ENCODE measurements at places on chromosomes 6 and 20.

DNA sequence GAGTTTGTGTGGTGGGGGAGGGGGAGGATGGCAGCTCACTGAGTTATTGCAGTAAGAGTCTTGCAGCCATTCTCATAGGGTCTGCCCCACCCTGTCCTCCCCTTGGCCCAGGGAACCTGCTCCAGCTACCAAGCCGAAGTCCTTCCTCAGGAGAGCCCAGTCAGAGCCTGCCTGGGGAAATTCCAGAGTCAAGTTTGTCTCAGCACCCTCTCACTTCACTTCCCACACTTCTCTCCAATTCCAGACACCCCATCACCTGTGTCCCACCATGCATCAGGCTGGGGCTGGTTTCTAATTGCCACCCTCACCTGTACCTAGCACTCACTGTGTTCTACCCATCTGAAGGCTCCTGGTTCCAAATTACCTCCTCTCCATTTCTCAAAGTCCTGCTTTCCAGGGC is 10.3 kb upstream of the SLC22A16 start:
- no peak for DNase-seq

DNA sequence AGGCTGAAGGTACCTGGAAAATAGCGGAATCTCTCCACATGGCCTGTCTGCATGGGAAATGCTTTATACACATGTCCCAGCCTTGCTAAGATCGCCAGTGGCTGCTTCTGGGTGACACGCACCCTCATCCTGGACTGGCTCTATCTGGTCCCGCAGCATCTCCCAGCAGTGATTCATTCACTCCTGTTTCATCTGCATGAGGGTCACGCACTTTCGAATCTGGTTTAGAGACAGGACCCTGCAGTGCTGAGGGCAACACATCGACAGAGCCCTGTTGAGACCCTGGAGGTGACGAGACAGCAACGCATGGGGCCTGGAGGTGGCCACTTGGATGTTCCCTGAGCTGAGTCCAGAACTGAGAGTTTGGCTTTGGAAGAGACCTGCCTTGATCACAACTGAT is 136.5 kb downstream of the SMOC2 start:
- no peak for DNase-seq

- DNase-seq = no peak
These were observed 203.1 kb downstream of the TSHZ2 start for GRCh38 chr20:53175135-53175780.

- no peak for DNase-seq
These were observed 57.7 kb downstream of the NFATC2 start for GRCh38 chr20:51484831-51485230.

GRCh38 chr6:33008944-33009861 is at the start of gene HLA-DOA:
Gene HLA-DOA, minus strand, starts transcription at chr6:33009591.
- DNase-seq = no peak

DNA sequence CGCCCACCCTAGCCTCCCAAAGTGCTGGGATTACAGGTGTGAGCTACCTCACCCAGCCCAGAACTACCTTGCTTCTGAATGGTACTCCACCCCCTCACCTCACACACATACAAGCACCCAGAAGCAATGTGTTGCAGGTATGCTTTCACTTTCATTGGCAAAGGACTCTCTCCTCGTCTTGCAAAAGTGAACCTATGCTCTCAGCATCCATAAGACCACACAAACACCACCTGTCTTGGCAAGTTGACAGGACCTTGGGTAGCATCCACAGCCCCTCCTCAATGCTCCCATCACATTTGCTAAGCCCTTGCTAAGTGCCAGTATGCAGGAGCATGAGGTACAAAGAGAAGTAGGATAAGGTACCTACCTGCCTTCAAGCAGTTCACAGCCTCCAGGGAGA is 3.7 kb downstream of the KIF13A start:
- no peak for DNase-seq

DNA sequence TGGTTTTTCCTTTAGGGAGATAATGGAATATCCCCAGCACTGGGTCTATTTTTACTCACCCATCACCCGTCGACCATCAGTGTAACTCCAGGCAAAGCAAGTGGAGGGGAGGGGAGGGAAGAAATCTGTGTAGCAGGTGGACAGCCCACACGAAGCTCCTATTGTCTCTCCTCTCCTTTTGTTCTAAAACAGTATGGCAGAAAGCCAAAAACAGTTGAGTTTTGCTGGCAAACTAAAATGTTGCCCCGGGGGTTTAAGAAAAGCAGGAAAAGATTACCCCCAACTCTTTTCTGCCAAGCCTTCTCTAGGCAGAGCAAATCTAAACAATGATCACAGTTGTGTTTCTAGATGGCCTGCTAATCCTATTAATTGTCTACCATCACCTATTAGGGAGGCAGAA is 89.7 kb downstream of the PREP start:
- DNase-seq = no peak

DNA sequence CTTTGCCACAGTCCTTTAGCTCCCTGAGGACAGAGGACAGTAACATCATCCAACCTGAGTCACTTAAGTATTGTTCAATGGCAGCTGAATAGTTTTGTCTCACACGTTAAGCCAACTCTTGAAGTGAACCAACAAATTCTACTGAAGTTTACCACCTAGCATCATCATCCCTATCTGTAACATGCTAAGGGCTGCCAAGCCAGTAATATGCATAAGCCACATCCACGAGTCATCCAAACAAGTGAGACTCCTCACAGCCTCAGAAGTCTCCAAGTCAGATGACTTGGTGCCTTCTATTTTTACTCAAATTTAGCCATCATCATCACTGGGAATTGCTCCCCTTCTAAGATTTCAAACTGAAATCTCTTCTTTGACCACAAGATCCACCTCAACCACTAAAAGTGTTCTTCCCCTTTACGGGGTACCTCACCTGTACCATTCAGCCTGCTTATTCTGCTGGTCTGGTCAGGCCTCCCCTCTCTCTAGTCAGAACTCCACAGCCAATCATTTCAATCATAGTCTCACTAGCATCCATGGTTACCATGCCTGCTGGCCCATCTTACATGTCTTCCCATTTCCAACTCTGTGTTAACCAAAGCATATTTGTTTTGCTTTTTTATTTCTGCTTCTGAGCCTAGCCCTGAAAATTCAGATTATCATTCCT is 73.7 kb downstream of the DTNBP1 start:
- no peak for DNase-seq

- DNase-seq = no peak
These were observed 15.6 kb downstream of the STK4 start for GRCh38 chr20:44981736-44982406.

GRCh38 chr6:143166247-143166695 is 105.6 kb downstream of the AIG1 start:
- no peak for DNase-seq

DNA sequence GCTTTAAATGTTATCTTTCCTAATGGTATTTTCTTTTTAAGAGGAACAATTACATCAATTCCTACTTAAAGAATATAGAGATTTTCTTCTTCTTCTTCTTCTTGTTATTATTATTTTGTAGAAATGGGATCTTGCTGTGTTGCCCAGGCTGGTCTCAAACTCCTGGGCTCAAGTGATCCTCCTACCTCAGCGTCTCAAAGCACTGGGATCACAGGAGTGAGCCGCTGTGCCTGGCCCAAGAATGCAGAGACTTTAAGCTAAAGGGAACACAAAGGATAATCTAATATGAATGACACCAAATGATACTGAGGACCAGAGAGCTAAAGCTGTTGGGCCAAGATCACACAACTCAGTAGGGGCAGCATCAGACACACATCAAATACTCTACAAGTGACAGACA is 87.4 kb upstream of the FOXQ1 start:
- no peak for DNase-seq

GRCh38 chr6:98845211-98846020 is 11.0 kb downstream of the POU3F2 start:
- DNase-seq = peak; percentile 95

GRCh38 chr20:13441388-13441787 is 197.3 kb downstream of the TASP1 start:
- DNase-seq = no peak

DNA sequence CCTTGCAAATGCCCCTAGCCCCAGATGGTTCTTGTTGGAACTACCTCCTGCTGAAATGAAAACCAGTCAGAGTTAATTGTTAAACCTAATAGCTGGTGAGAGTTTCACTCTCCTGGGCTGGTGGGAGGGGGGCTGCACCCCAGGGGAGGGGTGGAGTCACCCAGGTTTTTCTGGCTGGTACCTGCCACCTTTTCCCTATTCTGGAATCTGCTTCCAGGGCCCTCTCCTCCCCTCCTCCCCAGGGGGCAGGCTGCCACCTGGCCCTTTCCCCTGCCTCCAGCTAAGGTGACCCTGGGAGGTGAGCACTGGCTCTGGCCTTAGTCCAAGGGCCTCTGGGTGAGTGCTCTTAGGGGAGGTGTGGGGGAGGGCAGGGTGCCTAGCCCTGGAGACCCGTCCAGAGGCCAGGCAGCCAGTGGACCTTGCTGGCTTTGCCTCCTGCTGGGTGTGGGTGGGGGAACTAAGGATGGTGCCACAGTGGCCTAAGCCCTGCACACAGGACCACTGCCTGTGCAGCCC is 48.8 kb upstream of the EPB41L1 start:
- DNase-seq = no peak

DNA sequence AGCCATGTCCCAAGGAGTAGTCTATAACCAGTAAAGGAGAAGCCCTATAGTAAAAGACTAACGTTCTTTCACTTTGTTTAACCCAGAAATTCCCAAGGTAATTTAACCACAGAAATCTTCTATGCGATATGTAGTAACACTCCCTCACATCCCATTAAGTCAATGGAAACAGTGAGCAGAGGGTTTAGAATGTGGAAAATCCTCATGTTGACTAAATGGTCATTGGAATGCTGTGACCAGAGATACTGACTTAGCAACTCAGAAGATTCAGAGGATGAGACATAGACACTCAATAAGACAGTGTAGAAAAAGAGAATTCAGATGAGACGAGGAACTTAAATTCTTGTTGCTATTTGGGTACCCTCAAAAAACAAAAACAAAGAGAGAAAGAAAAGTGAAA is 562.2 kb upstream of the NOX3 start:
- no peak for DNase-seq

- no peak for DNase-seq
These were observed 22.0 kb upstream of the NUP153 start for GRCh38 chr6:17728551-17729222.

- no peak for DNase-seq
These were observed 431.7 kb upstream of the IRAK1BP1 start for GRCh38 chr6:78435671-78436070.

DNA sequence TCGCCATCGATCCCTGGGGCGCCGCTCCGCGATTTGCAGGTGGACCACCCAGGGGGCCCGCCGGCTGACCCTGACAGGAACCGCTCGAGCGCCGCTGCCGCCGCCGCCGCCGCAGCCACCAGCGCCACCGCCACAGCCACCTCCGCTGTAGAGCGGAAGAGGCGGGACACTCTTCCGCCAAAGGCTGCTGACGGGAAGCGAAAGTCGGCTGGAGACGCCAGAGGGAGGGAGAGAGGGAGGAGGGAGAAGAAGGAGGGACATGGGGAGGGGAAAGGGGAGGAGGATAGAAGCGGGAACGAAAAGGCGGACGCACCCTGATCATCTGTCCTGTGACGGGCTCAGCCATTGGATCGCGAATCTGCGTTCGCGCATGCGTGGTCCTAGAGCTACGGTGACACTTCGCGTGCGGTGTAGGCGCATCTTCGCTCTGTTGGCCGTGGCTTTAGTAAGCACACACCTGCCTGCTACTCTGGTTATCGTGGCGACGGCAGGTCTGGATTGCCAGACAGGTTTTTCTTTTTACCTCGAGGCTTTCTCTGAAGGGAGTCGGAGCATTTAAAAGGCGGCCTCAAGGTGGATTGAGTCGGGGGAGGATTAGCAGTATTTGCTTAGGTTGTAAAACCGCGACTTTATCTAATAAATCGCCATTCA is at the start of gene TMEM30A:
TSS of gene TMEM30A (minus strand) at position 161 of the 651 bp plus-strand sequence. CDS start at position 7, 154 bp downstream.
- DNase-seq = peak; percentile 98

DNA sequence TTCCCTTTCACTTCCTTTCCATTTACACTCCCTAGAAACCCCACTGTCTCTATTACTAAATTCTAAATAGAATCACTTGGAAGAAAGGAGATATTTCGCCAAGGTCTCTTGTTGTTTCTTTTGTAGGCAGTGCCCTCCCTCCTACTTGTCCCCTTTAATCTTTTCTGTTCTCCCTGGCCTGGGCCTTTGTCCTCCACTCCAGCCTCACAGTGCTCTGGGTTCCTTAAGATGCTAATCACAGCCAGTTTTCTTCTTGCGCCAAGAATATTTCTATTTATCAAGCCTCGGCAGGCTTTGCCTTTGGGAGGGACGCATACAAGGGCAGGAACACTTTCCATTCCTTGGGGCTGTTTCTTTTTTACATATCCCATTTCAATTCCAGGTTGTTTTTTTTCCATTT is 520.6 kb upstream of the CHD6 start:
- DNase-seq = no peak

DNA sequence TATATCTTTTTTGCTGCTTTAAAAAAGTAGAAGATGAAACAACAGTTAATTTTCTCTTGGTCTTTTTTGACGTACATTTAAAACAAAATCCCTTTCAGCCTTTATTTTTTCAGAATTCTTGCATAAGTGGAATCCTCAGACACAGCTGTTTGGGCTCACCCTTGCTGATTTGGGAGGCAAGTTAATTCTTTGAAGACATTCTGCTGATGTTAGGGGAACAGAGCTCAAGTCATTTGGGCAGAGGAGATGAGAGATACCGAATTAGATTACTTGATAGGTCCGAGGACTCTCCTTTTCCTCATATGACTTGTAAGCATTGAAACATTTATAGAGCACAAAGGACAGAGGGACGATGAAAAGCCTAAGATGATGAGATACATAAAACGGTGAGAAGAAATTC is 567.9 kb upstream of the CITED2 start:
- DNase-seq = no peak

DNA sequence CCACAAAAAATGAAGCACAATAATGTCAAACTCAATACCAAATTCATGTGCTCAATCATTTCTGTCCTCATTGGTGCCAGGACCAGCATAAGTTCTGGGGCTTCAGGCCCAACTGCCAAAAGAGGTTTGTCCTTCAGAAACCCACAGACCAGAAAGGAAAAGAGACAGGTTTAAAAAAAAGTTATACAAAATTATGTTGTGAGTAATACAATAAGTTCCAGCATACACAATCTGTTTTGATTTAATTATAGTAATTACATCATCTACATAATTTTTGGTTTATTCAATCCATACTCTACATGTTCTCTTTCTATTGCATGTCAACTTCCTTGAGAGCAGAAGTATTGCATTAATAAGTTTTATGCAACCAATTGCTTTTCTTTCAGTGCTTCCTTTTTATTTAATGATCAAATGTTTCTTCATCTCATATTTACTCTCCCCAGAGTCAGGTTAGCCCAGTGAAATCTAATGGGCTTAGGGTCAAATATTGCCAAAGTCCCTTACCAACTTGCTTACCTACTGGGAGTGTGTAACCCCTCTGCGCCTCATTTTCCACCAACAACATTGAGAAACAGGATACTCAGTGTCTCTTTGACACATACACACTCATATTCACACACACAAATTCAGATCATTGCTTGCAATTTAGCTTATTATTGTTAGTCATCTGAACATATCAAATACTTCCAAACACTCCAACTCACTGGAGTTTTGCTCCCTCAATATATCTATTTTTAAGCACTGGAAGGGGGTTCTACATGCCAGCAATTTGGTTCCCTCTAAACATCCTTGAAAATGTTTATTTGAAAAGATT is 424.4 kb upstream of the MARCKS start:
- DNase-seq = no peak

Measured in caudate nucleus (tissue), 63 donors.